RPMI7951 (cell line): ENCODE measurements at places on chromosomes 6 and 20. TPM values are rescaled to one million over a fixed set of nuclear protein-coding genes. Genes with fewer than 3 reads are reported as not detected.

Gene HLA-F
- total RNA-seq, result 59.1 and 69.5 TPM in 2 replicates

GRCh38 chr6:144314003-144314485 lies 28.9 kb downstream of the UTRN start:
- DNase-seq, result no peak

GRCh38 chr20:54179946-54180345 lies 6.2 kb upstream of the CYP24A1 start:
- no peak for DNase-seq

Gene GPR63
- total RNA-seq, result 0.24 and 0.29 TPM in 2 replicates

GRCh38 chr6:29653452-29654038 lies 3.3 kb upstream of the MOG start:
- DNase-seq, result peak; percentile 59

Gene RAET1E
- 1.6 and 2.0 TPM in 2 replicates for total RNA-seq

DNA sequence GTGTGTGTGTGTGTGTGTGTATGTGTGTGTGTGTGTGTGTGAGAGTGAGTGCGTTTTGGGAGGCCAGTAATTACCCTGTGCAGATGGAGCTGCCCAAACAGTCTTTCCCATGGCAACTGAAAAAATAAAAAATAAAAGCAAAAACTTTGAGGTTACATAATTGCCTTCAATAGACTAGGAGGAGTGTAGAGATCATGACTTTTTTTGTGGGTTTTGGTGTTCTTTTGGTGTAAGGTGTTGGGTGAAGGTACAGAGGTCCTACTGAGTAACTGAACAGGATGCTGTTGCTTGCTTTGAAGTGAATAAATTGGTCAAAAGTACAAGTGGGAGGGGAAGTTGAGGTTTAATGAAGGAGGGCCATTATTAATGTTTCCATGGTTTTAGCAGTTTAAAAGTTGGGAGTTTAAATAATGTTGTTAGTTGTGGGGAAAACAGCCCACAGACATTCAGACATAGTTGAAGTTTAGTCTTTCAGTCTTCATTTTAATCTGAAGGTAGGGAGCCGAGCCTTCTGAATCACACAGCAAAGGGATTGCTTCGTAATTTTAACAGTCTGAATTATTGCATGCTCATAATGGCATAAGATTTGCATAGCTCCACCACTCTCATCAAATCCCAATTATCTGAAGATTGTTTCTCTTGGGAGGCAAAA lies 251.4 kb downstream of the PRL start:
- no peak for DNase-seq

Gene MAS1L
- total RNA-seq, result not detected in 2 replicates

Gene NOX3
- total RNA-seq, result not detected in 2 replicates

Gene BPHL
- 22.9 and 24.8 TPM in 2 replicates for total RNA-seq

GRCh38 chr20:37575884-37576283 lies 48.2 kb upstream of the BLCAP start:
- no peak for DNase-seq

- DNase-seq, result peak; percentile 92
These were observed 331.2 kb downstream of the QKI start for GRCh38 chr6:163745536-163746400.

- DNase-seq, result no peak
These were observed 97.9 kb downstream of the ZDHHC14 start for GRCh38 chr6:157478926-157479325.

- DNase-seq, result peak; percentile 19
These were observed 616.9 kb upstream of the MAN1A1 start for GRCh38 chr6:119966484-119966883.

- DNase-seq, result no peak
These were observed 42.5 kb upstream of the HBS1L start for GRCh38 chr6:135097172-135097571.

Gene C6orf141
- total RNA-seq, result 0.20 and 0.60 TPM in 2 replicates
